ENCODE measurements at places on chromosomes 13 and 19.

DNA sequence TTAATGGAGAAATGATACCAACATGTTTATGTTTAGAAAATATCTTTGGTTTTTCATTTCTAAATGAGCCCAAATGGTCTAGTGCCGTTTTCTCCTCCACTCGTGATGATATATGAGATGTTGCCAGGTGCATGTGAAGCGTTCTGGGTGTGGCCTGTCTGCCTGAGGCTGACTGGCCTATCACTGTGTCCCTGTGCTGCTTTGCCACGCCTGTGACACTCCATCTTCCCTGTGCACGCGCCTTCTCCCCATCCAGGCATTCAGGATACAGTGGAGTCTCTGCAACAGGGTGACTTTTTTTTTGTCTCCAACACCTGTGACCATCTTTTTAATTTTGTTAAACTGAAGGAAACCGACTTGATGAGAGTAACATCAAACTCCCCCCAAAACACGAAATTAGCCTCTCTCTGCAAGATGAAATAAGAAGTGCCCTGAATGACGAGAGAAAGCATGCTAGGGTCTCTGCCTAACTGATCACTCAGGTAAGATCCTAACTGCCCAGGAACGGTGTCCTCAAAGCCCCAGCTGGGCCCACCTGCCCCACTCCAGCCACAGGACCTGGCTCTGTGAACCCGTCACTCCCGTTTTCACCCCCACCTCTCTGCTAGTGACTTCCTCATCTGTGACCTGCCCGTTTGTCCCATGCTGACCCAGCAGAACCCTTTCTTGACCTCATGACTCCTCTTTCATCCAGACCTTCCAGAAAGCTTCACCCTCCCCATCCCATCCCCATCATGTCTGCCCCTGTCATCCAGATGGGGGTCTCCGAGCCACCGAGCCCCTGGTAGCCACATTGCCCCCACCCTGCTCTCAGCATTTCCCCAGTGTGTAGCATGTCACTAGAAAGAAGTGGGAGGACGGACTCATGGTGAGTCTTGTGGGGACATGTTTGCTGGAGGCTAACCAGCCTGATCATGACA lies 33.2 kb upstream of the TFDP1 start:
- peak; percentile 36 for DNase-seq

DNA sequence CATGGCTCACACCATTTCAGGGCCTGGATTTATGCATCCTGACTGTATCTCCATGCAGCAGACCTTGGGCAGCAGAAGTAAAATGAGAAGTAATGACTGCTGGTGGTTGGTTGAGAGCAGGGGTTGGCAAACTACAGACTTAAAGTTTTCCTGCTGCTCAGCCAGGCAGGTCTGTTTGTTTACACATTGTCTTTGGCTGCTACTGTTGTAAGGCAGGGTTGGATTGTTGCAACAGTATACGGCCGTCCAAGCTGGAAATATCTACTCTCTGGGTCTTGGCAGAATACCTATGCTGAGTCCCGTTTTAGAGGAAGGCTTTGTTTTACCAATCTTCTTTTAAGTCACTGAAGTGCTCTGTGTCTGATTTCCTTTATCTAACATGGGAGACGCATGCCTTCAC lies 13.5 kb downstream of the SNRNP70 start:
- DNase-seq = no peak

DNA sequence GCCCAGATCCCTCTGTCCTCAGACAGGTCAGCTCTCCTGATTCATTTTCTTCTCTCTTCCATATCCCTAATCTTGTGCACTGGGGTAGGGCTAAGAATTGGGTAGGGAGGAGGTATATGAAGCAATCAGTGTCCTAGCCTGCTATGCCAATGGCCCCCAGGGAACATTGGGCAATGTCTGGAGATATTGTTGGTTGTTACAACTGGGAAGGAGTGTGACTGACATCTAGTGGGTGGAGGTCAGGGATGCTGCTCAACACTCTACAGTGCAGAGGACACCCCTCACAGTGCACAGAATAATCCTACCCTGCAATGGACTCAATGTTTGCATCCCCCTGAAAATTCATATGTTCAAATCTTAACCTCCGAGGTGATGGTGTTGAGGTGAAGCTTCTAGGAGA lies 57.5 kb downstream of the CPAMD8 start:
- no peak for DNase-seq

GRCh38 chr19:38616265-38616664 lies 1.5 kb downstream of the MAP4K1 start:
- DNase-seq = no peak

DNA sequence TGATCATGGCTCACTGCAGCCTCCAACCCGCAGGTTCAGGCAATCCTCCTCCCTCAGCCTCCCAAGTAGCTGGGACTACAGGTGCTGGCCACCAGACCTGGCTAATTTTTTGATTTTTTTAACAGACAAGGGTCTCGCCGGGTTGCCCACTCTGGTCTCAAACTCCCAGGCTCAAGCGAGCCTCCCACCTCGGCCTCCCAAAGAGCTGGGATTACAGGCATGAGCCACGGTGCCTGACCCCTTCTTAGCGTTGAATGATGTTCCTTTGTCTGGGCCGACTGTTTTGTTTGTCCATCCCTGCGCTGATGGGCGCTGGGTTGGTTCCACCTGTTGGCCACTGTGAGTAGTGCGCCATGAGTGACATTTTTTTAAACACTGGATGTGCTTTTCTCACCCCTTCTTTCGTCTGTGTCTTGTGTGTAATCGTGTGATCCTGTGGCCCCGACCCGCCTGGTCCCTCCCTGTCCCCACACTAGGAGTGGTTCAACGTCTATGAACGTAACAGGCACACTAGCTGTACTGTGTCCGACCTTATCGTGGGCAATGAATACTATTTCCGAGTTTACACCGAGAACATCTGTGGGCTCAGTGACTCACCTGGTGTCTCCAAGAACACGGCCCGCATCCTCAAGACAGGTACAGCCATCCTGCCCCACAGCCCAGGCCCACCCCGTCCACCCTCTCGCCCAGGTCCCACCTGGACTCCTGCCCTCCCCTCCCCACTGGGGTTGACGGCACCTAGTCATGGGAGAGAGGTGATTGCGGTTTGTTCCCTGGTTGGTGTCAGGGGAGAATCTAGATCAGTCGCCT lies 15.0 kb upstream of the EMC10 start:
- DNase-seq = no peak

GRCh38 chr19:27974082-27974513 lies 1238.9 kb downstream of the UQCRFS1 start:
- no peak for DNase-seq

GRCh38 chr13:74487091-74487722 lies 353.0 kb upstream of the KLF12 start:
- DNase-seq = no peak

DNA sequence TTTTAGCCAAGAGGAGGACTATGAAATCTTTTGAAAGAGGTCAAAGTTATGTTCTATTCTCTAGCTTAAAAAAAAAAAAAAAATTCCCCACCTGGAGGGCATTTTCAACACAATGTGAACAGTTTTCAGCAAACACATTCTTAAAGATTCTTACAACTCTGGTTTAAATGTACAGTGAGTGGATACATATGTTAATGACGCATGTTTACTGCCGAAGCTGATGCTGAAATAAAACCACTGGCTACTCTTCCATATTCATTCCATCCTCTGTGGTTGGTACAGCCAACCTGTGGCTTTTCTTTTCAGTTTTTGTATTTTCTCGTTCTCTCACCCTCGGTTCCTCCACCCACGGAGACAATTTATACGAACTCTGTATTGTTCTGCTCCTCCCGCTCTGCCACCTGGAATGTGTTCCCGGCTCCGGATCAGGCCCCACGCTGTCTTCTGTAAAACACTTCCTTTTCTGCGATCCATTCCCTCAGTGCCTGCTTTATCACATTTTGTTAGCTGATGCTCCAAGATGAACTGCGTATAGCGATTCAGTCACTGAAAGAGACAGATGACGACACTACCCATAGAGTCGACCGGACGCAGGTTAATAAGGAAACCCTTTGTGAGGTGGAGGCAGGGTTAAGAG lies 466.4 kb upstream of the ARGLU1 start:
- DNase-seq = no peak

DNA sequence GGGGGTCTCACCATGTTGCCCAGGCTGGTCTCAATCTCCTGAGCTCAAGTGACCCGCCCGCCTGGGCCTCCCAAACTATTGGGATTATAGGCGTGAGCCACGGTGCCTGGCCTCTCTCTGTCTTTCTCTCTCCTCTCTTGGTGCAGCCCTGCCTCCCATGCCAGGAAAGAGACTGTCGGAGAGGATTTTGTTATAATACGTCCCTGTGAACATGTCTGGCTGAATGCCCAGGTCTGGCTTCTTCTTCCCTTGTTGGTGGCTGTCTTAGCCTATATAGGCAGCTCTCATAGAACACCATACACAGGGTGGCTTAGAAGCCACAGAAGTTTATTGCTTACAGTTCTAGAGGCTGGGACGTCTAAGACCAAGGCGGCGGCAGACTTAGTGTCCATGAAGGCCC lies 46.4 kb downstream of the PEX11G start:
- no peak for DNase-seq

GRCh38 chr13:23268441-23268840 lies 87.7 kb downstream of the SGCG start:
- DNase-seq = no peak

- no peak for DNase-seq
Observed at GRCh38 chr13:98512774-98513665, 63.9 kb downstream of the STK24 start.

GRCh38 chr13:105168295-105168694 lies 1367.2 kb downstream of the EFNB2 start:
- no peak for DNase-seq

DNA sequence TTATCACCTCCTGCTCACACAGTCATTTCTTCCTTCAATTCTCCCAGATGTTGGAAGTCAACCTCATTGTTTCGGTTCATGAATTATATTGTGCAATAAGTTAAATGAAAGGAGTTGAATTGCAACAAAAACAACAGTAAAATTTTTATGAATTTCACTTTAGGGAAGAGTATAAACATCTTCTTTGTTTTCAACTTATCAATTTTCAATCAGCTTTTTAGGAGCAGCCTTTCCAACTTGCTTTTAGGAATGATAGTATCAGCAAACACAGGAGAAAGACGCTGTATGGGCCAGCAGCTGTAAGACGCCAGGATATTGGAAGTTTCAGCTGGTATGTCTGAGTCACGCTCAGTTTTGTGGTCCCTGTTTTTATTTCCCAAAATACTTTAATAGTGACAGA lies 132.5 kb upstream of the ARGLU1 start:
- no peak for DNase-seq

GRCh38 chr19:57675881-57676280 lies 5.9 kb upstream of the ZNF551 start:
- no peak for DNase-seq

DNA sequence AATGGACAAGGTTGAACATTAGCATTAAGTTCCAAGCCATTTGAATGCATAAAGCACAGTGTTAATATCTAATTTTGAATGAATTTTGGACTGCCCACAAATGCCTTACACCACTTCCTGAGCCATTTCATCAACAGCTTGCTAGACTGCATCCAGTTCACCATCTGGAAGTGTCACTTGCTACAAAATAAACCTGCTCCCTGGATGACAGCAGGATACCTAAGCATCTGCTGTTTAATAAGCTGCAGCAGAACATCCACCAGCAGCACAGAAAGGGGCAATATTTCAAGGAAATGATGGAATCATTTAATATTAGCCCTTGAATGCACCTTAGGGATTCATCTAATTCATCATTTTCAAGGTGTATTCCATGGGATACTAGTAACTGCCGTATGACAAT lies 76.6 kb upstream of the PCDH9 start:
- no peak for DNase-seq

GRCh38 chr13:91236921-91237320 lies 110.6 kb upstream of the MIR17HG start:
- DNase-seq = no peak

GRCh38 chr19:51460164-51460992 lies 2.1 kb upstream of the SIGLEC8 start:
- DNase-seq = no peak

- DNase-seq = no peak
Observed at GRCh38 chr13:106691861-106692260, 123.9 kb upstream of the ARGLU1 start.

GRCh38 chr19:1675633-1676350 lies 23.4 kb upstream of the TCF3 start:
- DNase-seq = no peak

DNA sequence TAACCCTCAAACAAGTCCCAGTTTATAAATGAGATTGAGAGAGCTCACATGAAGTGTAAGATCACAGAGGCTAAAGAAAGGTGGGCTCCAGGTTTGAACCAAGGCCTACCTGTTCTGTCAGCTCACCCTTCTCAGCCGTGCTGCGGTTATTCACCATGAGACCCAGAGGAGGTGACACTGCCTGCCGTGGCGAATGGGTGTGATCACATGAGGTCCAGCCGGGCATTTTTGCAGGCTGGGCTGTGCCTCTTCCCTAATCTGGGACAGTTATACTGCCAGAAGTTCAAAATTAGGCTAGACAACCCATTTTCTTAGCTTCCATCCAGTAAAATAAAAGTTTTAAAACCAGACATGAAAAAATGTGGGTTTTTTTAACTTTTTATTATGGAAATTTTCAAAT lies 146.8 kb downstream of the FOXO1 start:
- no peak for DNase-seq

- DNase-seq = no peak
Observed at GRCh38 chr13:113350065-113350937, 13.6 kb downstream of the GRTP1 start.

DNA sequence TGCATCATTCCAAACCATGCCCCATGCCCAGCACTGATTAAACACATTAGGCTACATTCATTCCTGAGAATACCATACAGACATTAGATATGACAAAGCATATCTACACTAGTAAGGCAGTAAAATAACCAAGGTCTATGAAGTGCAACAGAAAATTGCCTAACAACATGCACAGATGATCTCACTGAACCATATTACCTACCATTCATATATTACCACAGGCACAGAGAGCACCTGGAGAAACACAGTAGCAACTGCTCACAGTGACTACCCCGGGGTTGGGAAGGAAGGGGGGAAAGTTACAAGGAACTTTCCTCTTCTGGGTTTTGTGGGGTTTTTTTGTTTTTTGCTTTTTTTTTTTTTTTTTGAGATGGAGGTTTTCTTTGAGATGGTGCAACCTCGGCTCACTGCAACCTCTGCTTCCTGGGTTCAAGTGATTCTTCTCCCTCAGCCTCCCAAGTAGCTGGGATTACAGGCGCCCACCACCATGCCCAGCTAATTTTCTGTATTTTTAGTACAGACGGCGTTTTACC lies 669.6 kb downstream of the UQCRFS1 start:
- no peak for DNase-seq

DNA sequence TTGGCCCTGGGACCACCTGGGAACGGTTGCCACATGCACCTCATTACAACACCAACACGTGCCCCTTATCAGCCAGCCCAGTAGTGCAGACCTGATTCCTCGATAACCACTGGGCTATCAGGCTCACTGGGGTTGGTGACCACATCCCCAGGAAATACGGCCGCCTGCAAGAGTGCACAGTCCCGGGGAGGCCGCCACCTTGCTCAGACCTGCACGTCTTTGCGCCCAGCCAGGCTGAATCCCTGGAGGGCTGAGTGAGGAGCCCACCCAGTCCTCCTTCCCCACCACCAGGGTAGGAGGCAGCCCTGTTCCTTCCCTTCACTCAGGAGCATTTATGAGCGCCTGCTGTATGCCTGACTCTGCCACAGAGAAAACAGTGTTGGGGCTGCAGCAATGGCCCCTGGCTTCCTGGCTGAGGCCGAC lies 67.8 kb downstream of the CEBPG start:
- DNase-seq = peak; percentile 75

- DNase-seq = no peak
Observed at GRCh38 chr13:24649688-24650043, 30.5 kb upstream of the ATP12A start.
